Stimulated activated CD4-positive, alpha-beta T cell treated with anti-CD3 and anti-CD28 coated beads, Interleukin-12 subunit alpha, Interleukin-12 subunit beta, amount 100 ng/mL, for 48 hours (primary cell): ENCODE measurements at places on chromosomes 6 and 20.

GRCh38 chr6:149484733-149485700, at the start of gene ZC3H12D:
Gene ZC3H12D (minus strand): TSS chr6:149485014. CDS start chr6:149474543, 10,471 bp downstream.
- peak; percentile 77 for DNase-seq

- no peak for DNase-seq
These were observed 3.5 kb upstream of the STXBP5 start for GRCh38 chr6:147200711-147201110.

GRCh38 chr6:4404415-4404814, 269.0 kb upstream of the ECI2 start:
- no peak for DNase-seq

DNA sequence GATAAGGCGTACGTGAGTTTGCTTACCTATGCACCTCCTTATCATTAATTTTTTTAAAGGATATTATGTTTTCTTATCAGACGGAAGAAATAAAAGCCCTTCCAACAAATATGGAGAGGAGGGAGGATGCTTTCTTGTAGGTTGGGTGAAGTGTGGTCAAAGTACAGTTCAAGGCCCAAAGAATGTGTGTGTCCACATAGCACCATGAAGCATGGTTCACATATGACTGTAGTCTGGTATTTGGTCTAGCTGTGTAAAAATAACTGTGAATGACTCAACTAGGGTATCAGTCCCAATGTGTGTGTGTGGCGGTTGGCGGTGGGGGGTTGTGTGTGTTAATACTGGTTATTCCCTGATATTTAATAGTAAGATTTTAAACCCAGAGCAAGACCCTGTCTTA, 212.7 kb downstream of the TMEM242 start:
- DNase-seq = no peak

DNA sequence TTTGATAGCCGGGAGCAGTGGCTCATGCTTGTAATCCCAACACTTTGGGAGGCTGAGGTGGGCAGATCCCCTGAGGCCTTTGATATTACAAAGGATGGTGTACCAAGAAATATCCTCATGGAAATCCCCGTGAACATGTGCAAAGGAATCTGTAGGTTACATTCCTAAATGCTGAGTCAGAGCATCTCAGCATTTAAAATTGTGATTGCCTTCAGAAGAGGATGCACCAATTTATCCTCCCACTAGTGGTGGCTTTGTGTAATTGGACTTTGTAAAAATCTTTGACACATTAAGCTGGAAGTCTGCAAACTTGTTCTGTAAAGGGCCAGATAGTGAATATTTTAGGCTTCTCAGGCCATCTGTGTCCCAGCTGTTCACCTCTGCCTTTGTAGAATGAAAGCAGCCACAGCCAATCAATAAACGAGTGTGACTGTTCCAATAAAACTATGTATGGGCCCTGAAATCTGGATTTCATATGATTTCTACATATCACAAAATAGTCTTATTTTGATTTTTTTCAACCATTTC, 11.8 kb downstream of the TMEM14B start:
- no peak for DNase-seq

DNA sequence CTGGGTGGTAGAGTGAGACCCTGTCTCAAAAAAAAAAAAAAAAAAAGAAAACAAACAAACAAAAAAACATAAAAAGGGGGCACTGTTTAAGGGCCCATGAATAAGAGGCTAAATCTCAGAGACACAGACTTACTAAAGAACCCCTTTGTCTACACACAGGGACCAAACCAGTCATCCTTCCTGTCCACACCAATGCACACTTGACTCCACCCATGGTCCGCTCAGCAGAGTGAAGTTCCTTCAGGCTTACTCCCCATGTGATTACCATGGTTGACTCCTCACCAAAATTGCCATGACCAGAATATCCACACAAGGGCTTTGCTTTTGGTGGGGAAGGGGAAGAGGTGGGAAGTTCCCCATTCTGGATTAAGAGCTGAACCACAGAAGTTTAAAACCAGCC, 19.4 kb upstream of the REPS1 start:
- no peak for DNase-seq

GRCh38 chr6:166998256-166999144, 697 bp upstream of the CEP43 start:
- DNase-seq = peak; percentile 13

DNA sequence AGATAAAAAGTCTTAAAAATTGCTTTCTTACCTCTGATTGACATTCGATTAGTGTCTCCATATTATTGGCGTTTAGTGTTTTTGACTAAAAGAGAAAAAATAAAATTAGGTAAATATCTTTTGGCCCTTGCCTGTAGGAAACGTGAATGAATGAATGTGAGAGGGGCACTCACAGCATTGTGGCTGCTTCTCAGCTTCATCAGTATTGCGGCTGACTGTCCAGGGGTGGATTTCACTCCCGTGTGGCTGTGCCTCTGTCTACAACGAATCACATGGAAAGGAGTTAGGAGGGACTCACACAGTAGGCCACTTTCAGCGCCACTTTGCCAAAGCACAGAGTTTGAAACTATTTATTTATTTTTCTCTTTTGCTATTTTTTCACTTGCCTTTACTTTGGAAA, 844 bp downstream of the TAGAP start:
- DNase-seq = no peak

- DNase-seq = no peak
These were observed 1.7 kb downstream of the LOC128125822 start for GRCh38 chr6:63573899-63574553.

DNA sequence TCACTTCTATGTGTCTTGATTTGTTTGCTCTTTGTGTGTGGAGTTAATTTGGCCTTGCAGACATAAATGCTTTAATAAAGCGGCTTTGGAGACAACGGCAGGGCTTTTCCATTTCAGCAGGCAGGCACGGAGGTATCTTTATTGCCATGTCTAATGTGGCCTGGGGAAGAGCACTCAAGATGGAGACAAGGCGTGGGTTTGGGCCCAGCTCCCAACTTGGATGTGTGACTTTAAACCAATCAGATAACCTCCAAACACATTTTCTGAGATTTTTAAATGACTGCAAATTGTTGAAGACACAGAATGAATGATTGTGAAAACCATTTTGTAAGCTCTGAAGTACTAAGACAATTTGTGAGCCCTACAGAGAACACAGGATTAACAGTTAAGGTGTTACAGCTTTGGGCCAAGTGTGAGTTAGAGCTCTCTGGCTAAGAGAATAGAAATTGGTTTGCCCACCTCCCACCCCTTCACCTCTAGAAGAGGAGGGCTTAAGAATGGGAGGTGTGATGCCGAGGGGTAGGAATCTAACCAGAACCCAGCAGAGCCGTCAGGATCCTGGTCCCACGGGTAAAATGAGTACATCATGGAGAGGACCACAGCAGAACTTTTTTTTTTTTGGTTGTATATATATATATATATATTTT, 9.0 kb downstream of the DYNLT1 start:
- DNase-seq = no peak

- no peak for DNase-seq
These were observed 2.0 kb upstream of the PLCG1 start for GRCh38 chr20:41135187-41135887.

DNA sequence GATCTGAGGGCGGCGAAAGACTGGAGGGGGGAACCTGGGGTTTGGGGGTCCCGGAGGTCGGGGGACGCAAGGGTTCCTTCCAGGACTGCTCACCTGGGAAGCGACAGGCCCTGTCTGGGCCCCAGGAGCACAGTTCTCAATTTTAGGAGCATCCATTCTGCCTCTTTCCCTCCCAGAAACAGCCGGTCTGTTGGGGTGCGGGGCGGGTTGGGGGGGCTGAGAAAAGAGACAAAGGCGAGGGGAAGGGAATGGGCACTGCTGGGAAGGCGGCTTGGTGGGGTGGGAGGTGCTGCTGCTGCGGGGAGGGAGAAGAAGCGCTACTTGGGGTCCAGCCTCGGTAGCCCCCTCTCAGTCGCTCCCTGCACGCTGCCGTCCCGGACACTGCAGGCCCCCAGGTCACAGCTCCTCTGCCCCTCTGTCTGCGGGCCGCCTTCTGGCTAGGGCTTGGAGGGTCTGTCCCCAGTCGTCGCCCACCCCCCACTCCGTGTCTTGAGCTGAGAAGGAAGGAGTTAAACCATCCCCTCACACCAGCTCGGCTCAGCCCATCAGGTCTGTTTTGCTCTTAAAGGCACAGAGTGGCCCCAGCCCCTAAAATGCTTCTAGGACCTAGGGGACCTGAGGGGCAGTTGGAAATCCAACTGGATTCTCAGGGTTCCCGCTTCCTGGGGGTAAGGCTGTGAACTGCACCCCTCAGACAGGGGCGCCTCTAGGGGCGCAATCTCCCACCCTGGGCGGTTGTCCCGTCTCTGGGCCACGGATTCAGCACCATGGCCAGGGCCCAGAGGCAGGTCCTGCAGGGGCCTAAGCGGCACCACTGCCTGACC, 690 bp downstream of the GDAP1L1 start:
- peak; percentile 8 for DNase-seq

GRCh38 chr6:56279331-56280080, 32.1 kb upstream of the COL21A1 start:
- no peak for DNase-seq

DNA sequence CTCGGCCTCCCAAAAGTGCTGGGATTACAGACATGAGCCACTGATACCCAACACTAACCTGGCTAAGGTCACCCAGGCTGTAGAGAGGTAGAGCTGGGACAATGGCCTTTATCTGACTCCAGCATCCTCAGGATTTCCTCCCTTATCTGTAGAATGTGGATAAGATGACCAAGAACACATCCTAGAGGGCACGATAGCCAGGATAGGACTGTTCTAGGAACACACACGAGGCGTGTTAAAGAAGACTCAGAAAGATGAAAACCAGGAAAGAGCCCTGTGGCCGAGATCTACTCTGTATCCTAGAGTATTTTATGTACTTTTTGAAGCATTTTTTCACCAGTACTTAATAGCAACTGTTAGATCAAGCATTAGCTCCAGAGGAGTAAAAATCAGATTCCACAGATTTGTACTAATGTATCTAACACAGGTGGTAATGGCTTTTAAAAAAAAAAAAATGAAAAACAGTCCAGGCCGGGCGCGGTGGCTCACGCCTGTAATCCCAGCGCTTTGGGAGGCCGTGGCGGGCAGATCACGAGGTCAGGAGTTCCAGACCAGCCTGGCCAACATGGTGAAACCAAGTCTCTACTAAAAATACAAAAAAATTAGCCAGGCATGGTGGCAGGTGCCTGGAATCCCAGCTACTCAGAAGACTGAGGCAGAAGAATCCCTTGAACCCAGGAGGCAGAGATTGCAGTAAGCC, 17.3 kb downstream of the PPP1R10 start:
- no peak for DNase-seq

GRCh38 chr6:37826188-37826587, 6.7 kb downstream of the ZFAND3 start:
- DNase-seq = no peak

DNA sequence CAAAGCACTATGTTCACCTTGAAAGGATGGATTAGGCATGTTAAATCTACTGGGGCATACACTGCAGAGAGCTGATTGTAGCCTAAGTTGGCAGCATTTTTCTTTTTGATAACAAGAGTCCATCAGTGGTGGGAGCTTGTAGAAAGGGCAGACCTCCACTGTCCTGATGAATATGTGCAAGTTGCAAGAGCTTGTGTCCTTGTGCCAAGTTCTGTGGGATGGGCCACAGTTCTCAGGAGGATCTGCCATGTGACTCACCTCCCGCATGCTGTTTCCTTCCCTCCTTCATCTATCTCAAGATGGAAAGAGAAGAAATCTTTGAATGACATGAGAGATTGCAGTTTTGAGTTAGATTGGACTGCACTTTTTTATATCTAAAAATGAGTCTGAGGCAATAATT, 58.3 kb upstream of the GGTLC1 start:
- no peak for DNase-seq

GRCh38 chr20:58550275-58551059, 35.3 kb upstream of the APCDD1L start:
- DNase-seq = no peak

DNA sequence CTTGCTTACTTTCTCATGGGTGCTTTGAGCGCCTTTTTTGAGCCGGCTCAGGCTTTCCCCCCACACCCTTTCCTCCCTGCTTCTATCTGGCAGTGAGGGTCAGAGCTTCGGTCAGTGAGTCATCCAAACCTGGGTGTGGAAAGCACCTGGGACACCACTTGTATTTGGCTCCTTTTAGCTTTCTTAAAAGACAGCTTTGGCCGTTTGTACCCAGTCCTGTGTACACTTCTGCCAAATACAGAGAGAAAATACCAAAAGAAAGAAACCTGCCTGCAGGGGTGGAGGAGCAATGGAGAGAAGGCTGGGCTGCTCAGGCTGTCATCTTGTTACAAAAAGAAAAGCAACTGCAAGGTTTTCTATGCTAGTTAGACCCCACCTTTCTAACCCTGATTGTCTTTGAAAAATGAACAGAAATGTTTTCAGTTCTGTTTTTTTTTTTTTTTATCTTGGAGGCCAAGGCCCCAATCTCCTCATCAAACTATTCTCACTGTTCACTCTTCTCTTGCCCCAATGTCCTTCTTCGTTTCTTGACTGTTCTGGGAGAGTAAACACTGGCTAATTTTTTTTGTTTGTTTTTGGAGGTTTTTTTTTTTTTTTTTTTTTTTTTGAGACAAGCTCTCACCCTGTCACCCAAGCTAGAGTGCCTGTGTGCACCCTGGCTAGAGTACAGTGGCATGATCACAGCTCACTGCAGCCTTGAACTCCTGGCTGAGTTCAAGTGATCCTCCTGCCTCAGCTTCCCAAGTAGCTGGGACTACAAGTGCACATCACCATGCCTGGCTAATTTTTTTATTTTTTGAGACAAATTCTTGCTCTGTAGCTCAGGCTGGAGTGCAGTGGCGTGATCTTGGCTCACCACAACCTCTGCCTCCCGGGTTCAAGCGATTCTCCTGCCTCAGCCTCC, 76.4 kb downstream of the SSR1 start:
- DNase-seq = no peak

GRCh38 chr6:11120271-11121005, 8.9 kb upstream of the ERVFRD-1 start:
- no peak for DNase-seq

DNA sequence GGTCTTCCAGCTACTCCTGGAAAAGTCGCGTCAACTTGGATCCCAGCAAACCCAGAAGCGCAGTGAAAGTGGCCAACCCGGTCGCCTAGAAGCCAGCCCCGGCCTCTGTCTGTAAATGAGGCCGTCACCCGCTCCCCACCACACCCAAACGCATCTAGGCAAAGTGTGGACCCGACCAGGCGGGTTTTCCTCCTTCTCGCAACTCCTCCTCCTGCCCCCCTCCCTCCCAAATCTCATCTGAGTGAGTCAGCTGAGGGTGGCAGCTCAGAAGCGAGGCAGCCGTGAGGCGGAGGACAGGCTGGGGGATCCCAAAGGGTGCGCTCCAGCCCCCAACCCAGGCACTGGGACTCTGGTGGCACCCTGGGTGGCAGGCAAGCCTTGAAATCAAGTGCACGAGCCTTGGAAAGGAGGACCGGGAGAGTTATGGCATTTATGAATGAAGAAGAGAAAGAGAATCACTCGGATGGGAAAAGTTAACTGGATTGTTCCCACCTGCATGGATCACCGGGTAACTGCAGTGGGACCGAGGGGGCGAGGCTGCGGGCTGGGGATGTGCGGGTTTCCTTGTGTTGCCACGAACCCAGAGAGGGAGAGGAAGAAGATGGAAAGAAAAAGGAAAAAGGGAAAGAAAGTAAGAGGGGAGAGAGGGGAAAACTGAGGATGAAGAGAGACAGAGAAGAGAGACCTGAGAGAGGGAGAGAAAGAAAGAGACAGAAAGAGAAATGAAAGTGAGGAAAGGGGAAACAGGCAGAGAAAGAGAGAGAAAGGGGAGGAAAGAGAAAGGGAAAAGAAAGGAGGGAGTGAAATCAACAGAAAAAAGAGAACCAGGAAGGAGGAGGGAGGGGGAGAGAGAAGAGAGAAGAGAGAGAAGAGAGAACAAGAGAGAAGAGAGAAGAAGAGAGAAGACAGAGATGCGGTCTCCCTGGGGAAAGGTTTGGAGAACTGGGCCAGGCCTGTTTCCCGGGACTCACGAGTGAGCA, at the start of gene APCDD1L:
Gene APCDD1L (minus strand): TSS at position 167 of the 980 bp plus-strand sequence. CDS start 692 bp downstream, outside the sequence.
- no peak for DNase-seq
